ENCODE measurements at places on chromosomes 5 and 9.

GRCh38 chr5:167243463-167243862, 1048.0 kb upstream of the WWC1 start:
- DNase-seq, result no peak

DNA sequence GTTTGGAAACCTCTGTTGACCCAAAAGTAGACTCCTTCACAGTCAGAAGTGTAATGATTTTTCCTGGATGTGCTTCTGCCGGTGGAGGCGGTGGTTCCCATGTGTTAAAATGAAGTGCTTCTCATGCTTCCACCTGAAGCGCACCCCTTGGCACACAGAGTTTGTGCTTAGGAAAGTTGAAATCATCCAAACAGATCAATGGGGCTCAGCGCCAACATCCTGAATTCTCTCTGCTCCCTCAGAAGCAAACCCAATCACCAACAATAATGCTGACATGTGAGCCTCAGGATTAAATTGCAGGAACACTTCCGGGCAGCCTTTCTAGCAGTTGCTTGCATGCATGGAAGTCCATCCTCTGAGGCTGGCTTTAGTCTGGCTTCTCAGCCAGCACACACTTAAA, 71.0 kb downstream of the MED10 start:
- no peak for DNase-seq

GRCh38 chr9:119712325-119712724, 343.1 kb upstream of the BRINP1 start:
- DNase-seq, result no peak

- no peak for DNase-seq
Measured at GRCh38 chr5:168147106-168147505, 144.3 kb upstream of the WWC1 start.

- no peak for DNase-seq
Measured at GRCh38 chr5:170297589-170298462, at the start of gene LCP2. Gene LCP2, minus strand, starts transcription at chr5:170297777. Its CDS starts 166 bp downstream, at chr5:170297611.

DNA sequence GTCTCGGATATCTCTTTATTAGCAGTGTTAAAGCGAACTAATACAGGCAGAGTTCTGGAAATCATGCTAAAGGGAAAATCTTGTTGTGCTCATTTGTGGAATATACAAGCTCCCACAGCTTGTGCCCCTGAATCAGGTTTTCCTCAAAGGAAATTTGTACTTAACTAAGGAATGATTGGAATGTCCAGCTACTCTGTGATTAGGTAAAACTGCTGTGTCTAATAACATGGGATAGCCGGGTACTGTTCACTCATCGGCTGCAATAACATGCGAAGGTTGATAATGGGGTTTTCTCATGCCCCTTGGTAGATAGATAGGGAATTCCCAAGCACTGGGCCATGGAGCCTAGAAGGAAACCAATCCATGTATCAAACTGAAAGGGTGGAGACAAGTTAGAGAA, 306.7 kb downstream of the NR2F1-AS1 start:
- DNase-seq, result no peak

GRCh38 chr9:87445646-87446045, 52.0 kb upstream of the DAPK1 start:
- DNase-seq, result peak; percentile 43

GRCh38 chr9:94086486-94087345, 2.5 kb downstream of the PTPDC1 start:
- DNase-seq, result peak; percentile 31

GRCh38 chr5:76083555-76084495, 642 bp downstream of the SV2C start:
- no peak for DNase-seq

- no peak for DNase-seq
Measured at GRCh38 chr9:91305596-91306295, 56.0 kb downstream of the AUH start.

- no peak for DNase-seq
Measured at GRCh38 chr5:108822211-108822947, 74.7 kb downstream of the FER start.

DNA sequence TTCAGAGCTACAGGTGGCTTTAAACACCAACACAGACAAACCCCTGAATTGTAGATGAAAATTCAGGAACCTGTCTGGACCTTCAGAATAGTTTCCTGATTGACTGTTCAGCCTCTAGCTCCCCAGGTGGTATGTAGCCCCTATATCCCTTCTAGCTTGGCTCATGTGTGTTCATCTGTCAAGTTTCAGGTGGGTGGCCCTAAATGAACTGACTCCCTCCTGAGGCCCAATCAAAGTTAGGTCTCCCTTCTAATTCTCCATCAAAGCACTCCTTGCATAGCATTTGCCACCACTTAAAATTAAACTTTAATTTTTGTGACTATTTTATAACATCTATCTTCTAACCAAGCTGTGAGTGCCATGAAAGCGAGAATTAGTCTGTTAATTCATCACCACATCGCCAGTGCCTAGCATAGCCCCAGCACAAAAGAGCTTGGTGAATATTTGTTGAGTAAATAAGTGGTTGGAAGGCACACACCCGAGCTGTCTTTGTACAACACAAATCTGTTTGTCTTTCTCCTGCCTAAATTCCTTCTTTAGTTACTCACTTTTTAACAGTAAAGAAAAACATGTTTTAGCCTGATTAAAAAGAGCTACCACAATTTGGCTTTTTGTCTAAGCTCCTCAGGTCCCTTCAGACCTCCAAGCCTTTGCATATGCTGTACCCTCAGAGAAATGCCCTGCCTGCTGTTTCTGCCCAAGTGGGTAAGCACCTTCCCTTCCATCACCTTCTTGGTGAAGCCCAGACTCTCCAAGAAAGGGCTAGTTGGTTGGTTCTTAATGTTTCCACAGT, 138.1 kb upstream of the HMHB1 start:
- DNase-seq, result no peak

DNA sequence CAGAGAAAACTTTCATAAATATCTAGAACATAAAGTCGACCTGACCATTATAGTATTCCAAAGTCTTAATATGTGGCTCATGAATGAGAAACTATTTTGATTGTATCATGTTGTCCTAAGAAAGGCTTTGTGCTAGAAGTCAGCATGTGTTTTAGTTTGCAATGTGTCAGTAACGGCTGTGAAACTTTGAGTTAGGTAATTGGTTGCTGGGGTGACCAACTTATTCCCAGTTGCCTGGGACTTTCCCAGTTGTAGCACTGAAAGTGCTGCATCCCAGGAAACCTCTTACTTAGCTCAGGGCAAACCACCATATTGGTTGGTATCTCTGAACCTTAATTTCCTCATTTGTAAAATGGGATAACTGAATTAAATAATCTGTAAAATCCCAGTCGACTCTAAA, 114.6 kb upstream of the SLC12A2 start:
- DNase-seq, result no peak

DNA sequence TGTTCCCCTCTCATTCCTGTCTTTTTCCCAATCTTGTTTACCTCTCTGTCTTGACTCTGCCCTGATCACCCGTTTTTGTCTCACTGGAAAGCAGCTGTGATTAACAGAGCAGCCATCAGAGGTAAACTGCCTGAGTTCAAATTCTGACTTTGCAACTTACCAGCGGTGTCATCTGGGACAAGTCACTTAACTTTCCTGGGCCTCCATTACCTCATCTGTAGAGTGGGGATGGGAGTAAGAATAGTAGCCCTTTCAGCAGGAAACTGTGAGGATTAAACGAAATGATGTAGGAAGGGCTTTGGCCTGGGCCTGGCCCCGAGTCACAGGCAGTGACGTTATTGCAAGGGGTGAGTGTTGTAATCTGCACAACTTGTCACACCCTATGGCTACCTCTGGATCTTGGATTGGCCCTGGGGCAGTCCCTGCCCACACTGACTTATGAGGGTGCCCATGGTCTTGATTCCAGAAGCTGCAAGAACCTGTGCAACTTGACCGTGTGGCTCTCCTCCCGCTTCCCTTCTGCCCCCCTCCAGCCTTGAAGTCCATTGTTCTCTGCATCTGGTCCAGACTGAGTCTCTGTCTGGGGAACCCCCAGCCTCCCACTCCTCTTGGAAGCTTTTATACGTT, 657 bp upstream of the PCDH12 start:
- no peak for DNase-seq

- DNase-seq, result no peak
Measured at GRCh38 chr9:136858452-136858843, 6.3 kb downstream of the MAMDC4 start.

GRCh38 chr5:2857837-2858236, 106.4 kb upstream of the IRX2 start:
- DNase-seq, result no peak

DNA sequence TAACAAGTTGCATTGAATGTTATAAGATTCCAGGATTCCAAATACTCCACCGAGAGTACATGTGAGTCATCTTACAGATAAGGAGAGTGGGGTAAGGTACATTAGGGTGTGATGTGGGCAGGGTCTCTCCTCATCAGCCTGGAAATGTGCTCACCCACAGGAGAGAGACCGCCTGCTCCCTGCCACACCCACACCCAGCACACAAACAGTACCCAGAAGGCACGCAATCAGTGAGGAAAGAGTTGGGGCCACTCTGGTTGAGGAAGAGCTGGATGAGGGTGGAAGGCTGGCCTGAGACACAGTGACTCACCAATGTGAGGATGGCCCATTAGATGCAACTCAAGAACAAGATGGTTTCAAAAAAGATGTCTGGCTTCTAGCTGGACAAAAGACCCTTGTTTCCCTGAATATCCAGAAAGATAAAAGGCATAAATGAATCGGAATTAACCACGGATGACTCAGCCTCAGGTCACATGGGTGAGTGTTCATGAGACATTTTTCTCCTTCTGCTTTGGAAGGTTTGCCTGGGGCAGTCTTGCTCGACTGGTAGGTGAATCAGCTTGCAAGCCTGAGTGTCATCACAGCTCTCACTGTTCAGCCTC, 51.1 kb upstream of the LHFPL2 start:
- peak; percentile 99 for DNase-seq

GRCh38 chr5:105907016-105907415, 1763.7 kb downstream of the EFNA5 start:
- DNase-seq, result no peak

Data from HCT116 (cell line).